ENCODE measurements at places on chromosomes 13 and 19.
A peak's percentile ranks its signal among the peaks of the same experiment; 100 is the strongest.

- no peak for DNase-seq
These were observed 455.4 kb downstream of the FGF14 start for GRCh38 chr13:101946401-101946800.

GRCh38 chr13:29402166-29402636 lies 193.3 kb downstream of the SLC7A1 start:
- peak; percentile 30 for DNase-seq

DNA sequence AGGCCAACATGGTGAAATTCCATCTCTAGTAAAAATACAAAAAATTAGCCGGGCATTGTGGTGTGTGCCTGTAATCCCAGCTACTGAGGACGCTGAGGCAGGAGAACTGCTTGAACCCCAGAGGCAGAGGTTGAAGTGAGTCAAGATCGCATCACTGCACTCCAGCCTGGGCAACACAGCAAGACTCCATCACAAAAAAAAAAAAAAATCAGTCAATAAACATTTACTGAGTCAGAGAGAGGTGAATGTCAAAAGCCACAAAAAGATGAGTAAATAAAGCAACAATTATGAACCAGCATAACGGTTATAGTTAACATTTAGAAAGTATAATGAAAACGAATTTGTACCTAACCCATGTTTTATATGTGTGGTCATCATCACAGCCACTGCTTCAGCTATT lies 23.1 kb downstream of the PSPC1 start:
- DNase-seq: no peak

DNA sequence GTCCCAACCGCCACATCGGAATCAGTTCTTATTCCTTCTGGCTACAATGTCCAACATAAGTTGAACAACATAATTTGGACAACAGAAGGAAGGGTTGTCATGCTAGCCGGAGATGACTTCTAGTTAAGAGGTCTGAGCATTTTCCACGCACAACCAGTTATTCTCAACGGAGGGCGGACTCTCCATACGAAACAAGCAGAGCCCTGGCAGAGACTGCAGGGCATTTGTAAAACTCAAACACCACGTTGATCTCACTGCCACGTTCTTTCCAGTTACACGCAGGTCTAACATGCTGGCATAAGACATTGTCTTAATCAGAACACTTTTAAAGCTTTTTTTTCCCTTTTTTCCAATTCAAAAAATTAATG lies 38.3 kb upstream of the DCUN1D2 start:
- DNase-seq: no peak

GRCh38 chr13:91406619-91407018 lies 8.2 kb downstream of the GPC5 start:
- peak; percentile 29 for DNase-seq

GRCh38 chr19:46383846-46384245 lies 29.5 kb downstream of the CCDC8 start:
- DNase-seq: no peak

GRCh38 chr13:80618781-80619180 lies 277.9 kb upstream of the SPRY2 start:
- no peak for DNase-seq

Data from iris pigment epithelial cell (primary cell).